ENCODE measurements at places on chromosomes 5 and 9. TPM values are rescaled to one million over a fixed set of nuclear protein-coding genes. Genes with fewer than 3 reads are reported as not detected.

DNA sequence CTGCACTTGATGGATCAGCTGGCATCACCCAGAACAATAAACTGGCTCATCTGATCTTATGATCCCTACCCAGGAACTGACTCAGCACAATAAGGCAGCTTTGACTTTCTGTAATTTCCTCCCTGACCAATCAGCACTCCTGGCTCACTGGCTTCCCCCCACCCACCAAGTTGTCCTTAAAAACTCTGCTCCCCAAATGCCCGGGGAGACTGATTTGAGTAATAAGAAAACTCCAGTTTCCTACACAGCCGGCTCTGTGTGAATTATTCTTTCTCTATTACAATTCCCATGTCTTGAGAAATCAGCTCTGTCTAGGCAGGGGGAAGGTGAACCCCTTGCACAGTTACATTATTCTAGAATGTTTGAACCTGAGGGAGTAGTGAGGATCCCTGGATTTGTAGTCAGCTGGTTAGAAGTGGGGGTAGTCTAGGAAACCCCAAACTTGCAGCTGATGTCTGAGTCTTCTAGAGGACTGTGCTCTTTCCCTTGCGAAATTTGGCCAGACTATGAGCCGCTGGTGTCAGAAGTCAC lies 111.7 kb upstream of the NEK6 start:
- DNase-seq, result no peak
- H3K27me3 ChIP-seq, result peaks cover 1% of the 10 kb centered on the region
- H3K36me3 ChIP-seq, result no peaks in the 10 kb centered on the region
- H3K4me1 ChIP-seq, result peaks cover 2% of the 10 kb centered on the region

DNA sequence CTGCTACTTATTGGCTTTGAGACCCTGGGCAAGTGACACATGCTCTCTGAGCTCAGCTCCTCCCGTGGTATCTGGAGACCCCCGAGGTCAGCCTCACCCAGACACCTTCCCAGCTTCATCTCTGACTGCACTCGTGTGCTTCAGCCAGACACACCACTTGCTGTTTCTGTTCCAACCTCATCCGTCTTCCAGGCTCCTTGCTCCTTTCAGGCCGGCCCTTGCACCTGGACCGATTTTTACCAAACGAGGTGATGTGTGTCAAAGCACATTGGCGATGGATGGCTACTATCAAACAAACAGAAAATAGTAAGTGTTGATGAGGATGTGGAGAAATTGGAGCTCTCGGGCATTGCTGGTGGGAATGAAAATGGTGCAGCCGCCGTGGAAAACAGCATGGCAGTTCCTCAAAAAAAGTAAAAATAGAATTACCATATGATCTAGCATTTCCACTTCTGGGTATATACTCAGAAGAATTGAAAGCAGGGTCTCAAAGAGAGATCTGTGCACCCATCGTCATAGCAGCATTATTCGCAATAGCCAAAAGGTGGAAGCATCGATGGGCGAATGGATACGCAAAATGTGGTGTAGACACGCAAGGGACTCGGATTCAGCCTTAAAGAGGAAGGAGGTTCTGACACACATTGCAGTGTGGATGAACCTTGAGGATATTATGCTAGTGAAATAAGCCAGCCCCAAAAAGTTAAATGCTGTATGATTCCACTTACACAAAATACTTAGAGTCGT lies 96.1 kb upstream of the IER5L start:
- peaks cover 22% of the 10 kb centered on the region for H3K4me1 ChIP-seq
- DNase-seq, result no peak
- H3K27ac ChIP-seq, result no peak overlapping the region
- no peaks in the 10 kb centered on the region for H3K36me3 ChIP-seq

DNA sequence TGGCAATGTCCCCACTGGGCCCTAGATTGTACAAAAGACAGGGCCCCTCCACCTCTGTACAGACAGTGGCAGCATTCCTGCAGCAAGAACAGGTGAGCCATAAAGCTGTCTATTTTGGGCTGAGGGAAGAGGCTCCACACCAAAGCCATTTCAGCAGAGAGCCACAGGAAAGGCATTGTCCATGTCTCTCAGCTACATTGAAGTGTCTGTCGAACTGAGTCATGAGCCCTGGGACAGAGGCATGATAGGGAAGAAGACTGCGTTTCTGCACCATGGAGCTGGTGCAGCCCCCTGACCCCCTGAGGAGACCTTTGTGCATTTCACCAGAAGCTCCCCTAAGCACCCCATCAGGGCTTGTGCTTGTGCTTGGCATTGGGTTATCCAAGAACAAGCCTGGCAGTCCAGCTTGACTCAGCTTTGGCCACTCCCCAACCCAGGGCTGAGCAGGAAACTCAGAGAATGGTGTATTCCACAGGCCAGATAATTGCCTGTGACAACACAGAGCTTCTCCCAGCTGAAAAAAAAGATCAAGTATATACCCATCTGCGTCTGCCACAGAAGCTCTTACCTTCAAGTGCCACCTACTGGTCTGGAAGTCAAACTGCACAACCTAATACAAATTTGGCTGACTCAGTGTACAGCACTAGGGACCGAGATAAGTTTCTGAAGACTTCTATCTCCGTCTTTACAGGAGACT lies 5.9 kb upstream of the FRMD3 start:
- H3K36me3 ChIP-seq, result peaks cover 2% of the 10 kb centered on the region
- DNase-seq, result no peak
- no peak overlapping the region for H3K27ac ChIP-seq
- no peak overlapping the region for H3K4me3 ChIP-seq
- H3K27me3 ChIP-seq, result peaks cover 14% of the 10 kb centered on the region
- no peaks in the 10 kb centered on the region for H3K4me1 ChIP-seq

GRCh38 chr9:102700936-102701335 lies 294.2 kb upstream of the CYLC2 start:
- no peak overlapping the region for H3K4me3 ChIP-seq
- no peaks in the 10 kb centered on the region for H3K27me3 ChIP-seq
- no peak overlapping the region for H3K27ac ChIP-seq
- H3K4me1 ChIP-seq, result no peaks in the 10 kb centered on the region
- no peaks in the 10 kb centered on the region for H3K36me3 ChIP-seq

DNA sequence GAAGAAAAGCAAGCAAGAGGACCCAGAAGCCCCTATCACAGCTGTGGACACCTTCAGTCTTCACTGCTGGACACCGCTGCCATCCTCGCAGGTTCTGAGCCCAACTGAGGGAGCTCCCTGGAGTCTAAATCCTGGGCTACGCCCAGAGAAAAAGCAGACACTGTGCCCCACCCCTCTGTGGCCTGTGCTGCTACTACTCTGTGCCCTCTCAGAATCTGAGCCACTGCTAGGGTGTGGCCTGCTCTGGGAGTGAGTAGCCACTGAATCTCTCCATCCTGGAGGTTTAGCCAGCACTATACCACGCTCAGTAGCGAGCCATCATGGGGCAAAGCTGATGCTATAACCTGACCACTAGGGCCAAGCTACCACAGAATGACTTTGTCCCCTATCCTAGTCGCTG lies 338.2 kb downstream of the NPR3 start:
- H3K27ac ChIP-seq, result no peak overlapping the region
- H3K4me3 ChIP-seq, result no peak overlapping the region
- H3K36me3 ChIP-seq, result no peaks in the 10 kb centered on the region
- DNase-seq, result no peak

- peak overlapping the region; percentile 82 for H3K4me3 ChIP-seq
- H3K27me3 ChIP-seq, result no peaks in the 10 kb centered on the region
- H3K4me1 ChIP-seq, result peaks cover 35% of the 10 kb centered on the region
- no peak for DNase-seq
- no peaks in the 10 kb centered on the region for H3K36me3 ChIP-seq
- no peak overlapping the region for H3K27ac ChIP-seq
Observed at GRCh38 chr9:120714846-120715388, 647 bp upstream of the MEGF9 start.

- H3K27me3 ChIP-seq, result no peaks in the 10 kb centered on the region
- no peak overlapping the region for H3K4me3 ChIP-seq
- peaks cover 4% of the 10 kb centered on the region for H3K36me3 ChIP-seq
- no peak for DNase-seq
- peaks cover 85% of the 10 kb centered on the region for H3K4me1 ChIP-seq
Observed at GRCh38 chr5:67203701-67204074, 7.1 kb upstream of the CD180 start.

- H3K4me3 ChIP-seq, result no peak overlapping the region
- no peaks in the 10 kb centered on the region for H3K36me3 ChIP-seq
- no peaks in the 10 kb centered on the region for H3K27me3 ChIP-seq
- H3K4me1 ChIP-seq, result no peaks in the 10 kb centered on the region
- H3K27ac ChIP-seq, result no peak overlapping the region
Observed at GRCh38 chr5:151896031-151896691, 28.5 kb downstream of the GLRA1 start.

GRCh38 chr9:36748322-36748899 lies 175.7 kb downstream of the MELK start:
- no peak overlapping the region for H3K27ac ChIP-seq
- no peaks in the 10 kb centered on the region for H3K4me1 ChIP-seq
- DNase-seq, result peak; percentile 57
- H3K4me3 ChIP-seq, result no peak overlapping the region
- peaks cover 32% of the 10 kb centered on the region for H3K27me3 ChIP-seq

DNA sequence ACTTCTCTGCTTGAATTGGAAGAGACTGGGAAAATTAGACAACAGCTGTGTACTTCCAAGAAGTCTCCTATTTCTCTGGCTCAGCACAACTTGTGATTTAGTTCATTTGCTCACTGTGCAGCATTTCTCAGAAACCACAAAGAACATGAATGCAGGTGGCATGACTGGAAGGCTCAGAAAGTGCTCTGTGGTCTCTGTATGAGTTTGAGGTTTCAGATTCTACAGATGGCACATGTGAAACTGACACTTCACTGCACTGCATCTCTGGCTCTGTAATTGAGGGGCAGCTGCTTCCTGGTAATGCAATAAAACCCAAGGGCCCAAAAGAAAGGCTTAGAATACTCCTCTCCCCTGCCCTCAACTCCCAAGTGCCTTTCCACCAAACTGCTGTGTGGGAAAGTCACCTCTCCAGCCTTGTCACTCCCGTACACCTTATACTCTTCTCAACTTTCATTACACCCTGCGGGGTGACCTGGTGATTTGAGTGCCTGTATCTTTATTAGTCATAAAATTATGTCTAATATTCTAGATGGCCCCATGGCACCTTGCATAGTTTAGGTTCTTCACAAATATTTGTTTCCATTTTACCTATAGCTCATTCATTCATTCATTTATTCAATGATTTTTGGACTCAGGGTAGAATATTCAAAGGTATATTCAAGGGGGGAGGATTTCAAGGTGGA lies 82.5 kb downstream of the ESM1 start:
- H3K36me3 ChIP-seq, result no peaks in the 10 kb centered on the region
- H3K27me3 ChIP-seq, result peaks cover 36% of the 10 kb centered on the region
- H3K27ac ChIP-seq, result no peak overlapping the region
- H3K4me1 ChIP-seq, result peaks cover 13% of the 10 kb centered on the region

DNA sequence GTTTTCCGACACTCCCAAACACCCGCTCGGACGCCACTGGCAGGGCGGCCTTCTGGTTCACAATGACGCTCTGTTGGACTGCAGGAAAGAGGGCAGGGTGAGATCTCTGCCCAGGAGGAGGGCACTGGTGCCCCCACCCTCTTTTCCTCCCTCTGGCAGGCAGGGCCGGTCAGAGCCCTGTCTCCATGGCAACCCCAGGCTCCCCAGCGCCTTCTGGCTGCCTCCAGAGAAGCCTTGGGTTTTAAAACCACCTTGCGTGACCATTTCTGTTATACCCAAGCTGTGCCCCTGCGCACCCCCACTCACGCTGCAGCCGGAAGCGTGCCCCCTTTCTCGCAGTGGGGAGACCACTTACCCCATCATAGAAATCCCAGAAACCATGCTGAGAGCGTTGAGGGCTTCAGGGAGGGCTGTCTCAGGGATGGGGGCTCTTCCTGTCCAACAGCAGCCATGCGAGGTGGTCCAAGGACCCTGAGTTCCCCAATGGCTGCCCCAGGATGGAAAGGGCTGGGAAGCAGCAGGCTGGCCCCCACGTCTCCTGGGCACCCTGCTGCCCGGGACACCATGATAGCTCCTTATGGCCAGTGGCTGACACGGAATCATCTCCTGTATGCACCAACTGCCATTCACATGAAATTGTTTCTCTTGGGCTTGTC lies 7.3 kb downstream of the C9orf50 start:
- no peaks in the 10 kb centered on the region for H3K36me3 ChIP-seq
- no peaks in the 10 kb centered on the region for H3K27me3 ChIP-seq
- H3K4me1 ChIP-seq, result peaks cover 15% of the 10 kb centered on the region
- no peak for DNase-seq
- H3K27ac ChIP-seq, result no peak overlapping the region
- no peak overlapping the region for H3K4me3 ChIP-seq

GRCh38 chr5:175623088-175623487 lies 34.8 kb upstream of the HRH2 start:
- DNase-seq, result no peak
- no peaks in the 10 kb centered on the region for H3K36me3 ChIP-seq
- no peak overlapping the region for H3K4me3 ChIP-seq
- no peaks in the 10 kb centered on the region for H3K27me3 ChIP-seq
- H3K27ac ChIP-seq, result no peak overlapping the region
- H3K4me1 ChIP-seq, result no peaks in the 10 kb centered on the region

GRCh38 chr5:124124711-124125229 lies 612.8 kb downstream of the CSNK1G3 start:
- H3K27me3 ChIP-seq, result no peaks in the 10 kb centered on the region
- no peak overlapping the region for H3K27ac ChIP-seq
- H3K4me3 ChIP-seq, result no peak overlapping the region
- H3K4me1 ChIP-seq, result no peaks in the 10 kb centered on the region
- no peaks in the 10 kb centered on the region for H3K36me3 ChIP-seq

DNA sequence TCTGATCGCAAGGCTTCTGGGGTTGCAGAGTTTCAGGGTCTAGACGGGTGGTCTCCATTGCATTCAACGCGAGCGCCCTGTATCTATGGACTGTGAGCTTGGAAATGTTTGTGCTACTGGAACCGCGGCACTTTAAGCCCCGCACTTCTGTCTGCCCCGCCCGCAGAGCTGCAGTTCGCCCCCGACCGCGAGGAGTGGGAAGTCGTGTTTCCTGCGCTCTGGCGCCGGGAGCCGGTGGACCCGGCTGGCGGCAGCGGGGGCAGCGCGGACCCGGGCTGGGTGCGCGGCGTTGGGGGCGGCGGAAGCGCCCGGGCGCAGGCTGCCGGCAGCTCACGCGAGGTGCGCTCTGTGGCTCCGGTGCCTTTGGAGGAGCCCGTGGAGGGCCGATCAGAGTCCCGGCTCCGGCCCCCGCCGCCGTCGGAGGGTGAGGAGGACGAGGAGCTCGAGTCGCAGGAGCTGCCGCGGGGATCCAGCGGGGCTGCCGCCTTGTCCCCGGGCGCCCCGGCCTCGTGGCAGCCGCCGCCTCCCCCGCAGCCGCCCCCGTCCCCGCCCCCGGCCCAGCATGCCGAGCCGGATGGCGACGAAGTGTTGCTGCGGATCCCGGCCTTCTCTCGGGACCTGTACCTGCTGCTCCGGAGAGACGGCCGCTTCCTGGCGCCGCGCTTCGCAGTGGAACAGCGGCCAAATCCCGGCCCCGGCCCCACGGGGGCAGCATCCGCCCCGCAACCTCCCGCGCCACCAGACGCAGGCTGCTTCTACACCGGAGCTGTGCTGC lies 1.0 kb downstream of the ADAMTS19 start:
- peaks cover 48% of the 10 kb centered on the region for H3K27me3 ChIP-seq
- peak overlapping the region; percentile 38 for H3K4me3 ChIP-seq
- no peak overlapping the region for H3K27ac ChIP-seq
- no peaks in the 10 kb centered on the region for H3K36me3 ChIP-seq
- peak; percentile 29 for DNase-seq
- H3K4me1 ChIP-seq, result peaks cover 12% of the 10 kb centered on the region

The BTNL3 gene
- total RNA-seq, result not detected

The HTR4 gene
- not detected for total RNA-seq

The ROR2 gene
- not detected for total RNA-seq

The C9orf50 gene
- not detected for total RNA-seq

The CDKN2B-AS1 gene
- total RNA-seq, result 0.24 TPM
